ENCODE measurements at places on chromosomes 13 and 19.

DNA sequence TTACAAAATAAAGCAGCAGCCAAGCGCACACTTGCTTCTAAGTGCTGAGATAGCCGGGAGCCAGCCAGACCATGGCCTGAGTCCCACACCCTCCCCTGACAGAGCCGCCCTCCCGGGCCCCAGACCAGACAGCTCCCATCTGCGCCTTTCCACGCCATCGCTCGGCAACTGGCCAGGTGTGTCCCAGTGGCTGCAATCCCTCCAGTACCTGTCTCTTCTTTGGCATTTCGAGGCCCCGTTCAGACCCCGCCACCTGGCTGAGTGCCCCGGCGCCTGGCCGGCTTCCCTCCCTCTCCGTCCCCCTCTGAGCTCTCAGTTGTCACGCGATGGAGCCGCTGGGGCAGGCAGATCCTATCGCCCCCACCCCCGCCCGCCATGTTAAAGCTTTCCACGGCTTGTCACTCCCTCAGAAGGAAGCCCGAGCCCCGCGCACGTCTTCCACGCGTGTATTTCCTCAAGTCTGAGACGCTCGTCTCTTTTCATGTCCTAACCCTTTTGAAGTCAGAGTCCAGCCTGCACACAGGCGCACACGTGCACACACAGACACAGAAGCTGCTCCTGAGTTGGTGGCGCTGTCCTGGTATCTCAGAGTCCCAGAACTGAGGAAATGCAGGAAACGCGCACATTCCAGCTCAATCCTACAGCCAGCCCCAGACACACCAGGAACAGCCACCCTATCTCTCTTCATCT is 7.9 kb downstream of the MLLT1 start:
- DNase-seq: no peak

DNA sequence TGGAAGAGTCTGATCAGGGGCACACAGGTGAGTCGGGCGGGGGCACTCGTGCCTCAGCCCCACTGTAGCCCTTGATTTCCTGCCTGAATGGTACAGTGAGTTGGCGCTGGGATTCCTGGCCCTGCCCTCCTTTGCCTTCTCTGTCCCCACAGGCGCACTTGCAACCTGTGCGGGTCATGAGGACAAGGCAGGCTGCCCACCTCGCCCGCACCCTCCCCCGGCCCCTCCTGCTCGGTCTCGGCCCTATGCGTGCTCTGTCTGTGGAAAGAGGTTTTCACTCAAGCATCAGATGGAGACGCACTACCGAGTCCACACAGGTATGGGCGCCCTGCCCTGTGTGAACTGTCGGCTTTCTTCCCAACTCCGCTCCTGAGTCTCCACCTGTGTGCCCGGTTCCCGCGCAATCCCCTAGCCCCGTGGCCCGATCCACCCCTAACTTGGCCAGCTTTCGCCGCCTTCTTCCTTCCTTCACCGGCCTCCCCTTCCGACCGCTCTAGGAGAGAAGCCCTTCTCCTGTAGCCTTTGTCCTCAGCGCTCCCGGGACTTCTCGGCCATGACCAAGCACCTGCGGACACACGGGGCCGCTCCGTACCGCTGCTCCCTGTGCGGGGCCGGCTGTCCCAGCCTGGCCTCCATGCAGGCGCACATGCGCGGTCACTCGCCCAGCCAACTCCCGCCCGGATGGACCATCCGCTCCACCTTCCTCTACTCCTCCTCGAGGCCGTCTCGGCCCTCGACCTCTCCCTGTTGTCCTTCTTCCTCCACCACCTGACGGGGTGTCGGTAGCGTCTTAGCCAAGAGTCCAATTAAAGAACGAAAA is 1.6 kb upstream of the KMT2B start:
- no peak for DNase-seq

GRCh38 chr19:48961051-48961649 is 4.0 kb upstream of the FTL start:
- no peak for DNase-seq

DNA sequence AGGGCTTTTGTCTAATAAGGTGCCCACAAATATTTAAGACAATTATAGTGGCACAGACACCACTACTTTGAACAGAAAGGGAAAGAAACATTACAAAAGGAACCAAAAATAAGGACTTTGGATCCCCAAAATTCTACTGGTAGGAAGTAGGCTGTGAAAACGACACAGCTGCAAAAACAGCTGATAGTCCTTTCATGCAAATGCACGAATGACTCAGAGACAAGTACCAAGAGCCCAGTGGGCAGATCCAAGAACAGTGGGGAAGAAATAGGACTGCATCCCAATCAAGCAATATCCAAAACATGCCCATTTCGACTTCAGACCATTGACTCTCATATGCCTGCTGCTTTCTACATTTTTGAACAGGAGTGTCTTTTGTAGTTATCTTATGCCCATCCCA is 269.4 kb upstream of the NBEA start:
- DNase-seq: no peak

All from stimulated activated CD4-positive, alpha-beta T cell treated with anti-CD3 and anti-CD28 coated beads, Interleukin-15, amount 100 ng/mL, for 1 hour (primary cell).